ENCODE measurements at places on chromosomes 3 and 15. TPM values are rescaled to one million over a fixed set of nuclear protein-coding genes. Genes with fewer than 3 reads are reported as not detected.

The RPSA gene
- 1,881 TPM for total RNA-seq

The EBLN2 gene
- 3.3 TPM for total RNA-seq

The GABRR3 gene
- not detected for total RNA-seq

The NTRK3 gene
- not detected for total RNA-seq

The TATDN2 gene
- 10.1 TPM for total RNA-seq

The PIK3R4 gene
- 23.3 TPM for total RNA-seq

The RLBP1 gene
- not detected for total RNA-seq

The CIDEC gene
- not detected for total RNA-seq

The AADAC gene
- 0.09 TPM for total RNA-seq

The CTXN2 gene
- not detected for total RNA-seq

The GOLGA8R gene
- total RNA-seq, result 2.7 TPM

The KIF7 gene
- 15.1 TPM for total RNA-seq

The MNS1 gene
- total RNA-seq, result 1.9 TPM

The MRAS gene
- total RNA-seq, result 29.1 TPM

The LRTM1 gene
- total RNA-seq, result not detected

The POLQ gene
- 1.9 TPM for total RNA-seq

The RSRC1 gene
- total RNA-seq, result 41.1 TPM

The ACKR2 gene
- 0.26 TPM for total RNA-seq

The APEH gene
- 103 TPM for total RNA-seq

The TMEM40 gene
- total RNA-seq, result not detected

The TGM5 gene
- not detected for total RNA-seq

The CAMKV gene
- total RNA-seq, result not detected

The CACNA1D gene
- total RNA-seq, result 0.32 TPM

The ILDR1 gene
- total RNA-seq, result not detected

The ANKDD1A gene
- total RNA-seq, result 14.8 TPM

The HYAL1 gene
- 2.7 TPM for total RNA-seq

The LARP6 gene
- 93.6 TPM for total RNA-seq

The UPK1B gene
- total RNA-seq, result under 0.01 TPM

The TMOD2 gene
- total RNA-seq, result 5.2 TPM

The RHOV gene
- not detected for total RNA-seq

The C3orf22 gene
- not detected for total RNA-seq

The TRIM71 gene
- not detected for total RNA-seq

The ZIC4 gene
- not detected for total RNA-seq

The LYZL4 gene
- not detected for total RNA-seq

The BOC gene
- 3.5 TPM for total RNA-seq

The ASB14 gene
- 0.17 TPM for total RNA-seq

The BSN gene
- under 0.01 TPM for total RNA-seq

The FBXL22 gene
- total RNA-seq, result 0.16 TPM

The GATM gene
- 0.16 TPM for total RNA-seq

The ARPIN gene
- 11.3 TPM for total RNA-seq

The TGM4 gene
- total RNA-seq, result under 0.01 TPM

The SPINT1 gene
- total RNA-seq, result 0.32 TPM

The REC114 gene
- total RNA-seq, result not detected

The HRG gene
- not detected for total RNA-seq

The MAGI1 gene
- total RNA-seq, result 11.3 TPM

The SLC6A1 gene
- not detected for total RNA-seq

The STXBP5L gene
- total RNA-seq, result not detected

The CSTA gene
- 6.6 TPM for total RNA-seq

The CCR3 gene
- total RNA-seq, result 0.09 TPM

The MESP1 gene
- total RNA-seq, result 0.17 TPM

The LRRC31 gene
- total RNA-seq, result not detected

The CYP1A1 gene
- total RNA-seq, result 0.32 TPM

The BCHE gene
- total RNA-seq, result 10.4 TPM

The HRH1 gene
- total RNA-seq, result 38.1 TPM

The AGBL1 gene
- not detected for total RNA-seq

The EIF2B5 gene
- total RNA-seq, result 29.9 TPM

All from bronchial smooth muscle cell (primary cell).